ENCODE measurements at places on chromosomes 1 and 21.
A peak's percentile ranks its signal among the peaks of the same experiment; 100 is the strongest.

DNA sequence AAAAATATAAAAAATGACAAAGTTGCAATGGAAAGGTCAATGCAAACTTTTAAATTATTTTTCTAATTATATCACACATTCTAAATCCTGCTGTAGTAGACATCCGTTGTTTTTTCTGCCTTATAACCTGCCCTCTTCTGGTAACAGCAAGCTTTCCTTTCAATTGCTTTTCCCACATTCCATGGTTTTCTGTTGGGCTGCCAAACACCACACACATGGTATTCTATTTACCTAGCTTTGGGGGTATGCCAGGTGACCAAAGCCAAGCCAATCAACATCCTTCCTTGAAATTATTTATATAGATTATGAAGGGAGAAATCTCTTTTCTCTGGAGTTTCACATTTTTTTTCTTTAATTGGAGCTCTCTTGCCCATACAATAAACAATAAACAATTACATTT lies 3.4 kb upstream of the LAMC1 start:
- peak; percentile 77 for DNase-seq

- DNase-seq = no peak
Observed at GRCh38 chr1:29860056-29860455, 623.7 kb downstream of the PTPRU start.

DNA sequence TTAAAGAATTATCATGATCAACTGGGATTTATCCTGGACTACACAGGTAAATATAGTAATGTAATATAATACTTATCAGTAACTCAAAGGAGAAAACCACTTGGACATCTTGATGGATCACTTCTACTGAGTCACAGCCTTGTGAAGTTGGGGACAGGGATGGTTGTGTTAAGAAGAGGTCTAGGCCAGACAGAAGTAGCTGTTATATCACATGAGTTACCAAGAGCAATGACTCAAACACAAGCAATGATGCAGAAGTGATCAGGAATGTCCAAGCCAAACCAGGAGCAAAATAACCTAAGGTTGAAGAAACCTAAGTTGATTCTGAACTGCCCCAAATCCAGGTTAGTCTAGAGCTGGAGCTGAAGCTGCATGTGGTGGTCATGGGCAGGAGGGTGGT lies 424.5 kb upstream of the DAB1 start:
- DNase-seq = peak; percentile 59

- no peak for DNase-seq
Observed at GRCh38 chr1:43382027-43382779, 7.4 kb downstream of the MED8 start.

DNA sequence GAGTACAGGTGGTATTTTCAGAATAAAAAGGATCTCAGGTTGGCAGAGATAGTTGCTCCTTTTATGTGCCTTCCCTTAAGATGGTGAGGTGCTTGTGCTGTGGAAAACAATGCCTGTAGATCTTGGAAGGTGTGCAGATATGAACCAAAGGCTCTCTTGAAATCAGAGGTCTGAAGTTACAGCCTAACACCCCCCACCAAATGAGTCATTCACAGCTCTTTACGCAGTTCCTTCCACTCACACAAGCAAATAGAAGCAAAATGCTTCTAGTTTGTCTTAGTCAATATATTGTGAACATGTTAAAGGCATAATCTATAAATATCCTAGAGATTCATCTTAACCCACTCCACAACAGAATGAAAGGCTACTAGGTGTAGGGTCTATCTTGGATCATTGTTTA lies 128.9 kb upstream of the NR5A2 start:
- DNase-seq = no peak

DNA sequence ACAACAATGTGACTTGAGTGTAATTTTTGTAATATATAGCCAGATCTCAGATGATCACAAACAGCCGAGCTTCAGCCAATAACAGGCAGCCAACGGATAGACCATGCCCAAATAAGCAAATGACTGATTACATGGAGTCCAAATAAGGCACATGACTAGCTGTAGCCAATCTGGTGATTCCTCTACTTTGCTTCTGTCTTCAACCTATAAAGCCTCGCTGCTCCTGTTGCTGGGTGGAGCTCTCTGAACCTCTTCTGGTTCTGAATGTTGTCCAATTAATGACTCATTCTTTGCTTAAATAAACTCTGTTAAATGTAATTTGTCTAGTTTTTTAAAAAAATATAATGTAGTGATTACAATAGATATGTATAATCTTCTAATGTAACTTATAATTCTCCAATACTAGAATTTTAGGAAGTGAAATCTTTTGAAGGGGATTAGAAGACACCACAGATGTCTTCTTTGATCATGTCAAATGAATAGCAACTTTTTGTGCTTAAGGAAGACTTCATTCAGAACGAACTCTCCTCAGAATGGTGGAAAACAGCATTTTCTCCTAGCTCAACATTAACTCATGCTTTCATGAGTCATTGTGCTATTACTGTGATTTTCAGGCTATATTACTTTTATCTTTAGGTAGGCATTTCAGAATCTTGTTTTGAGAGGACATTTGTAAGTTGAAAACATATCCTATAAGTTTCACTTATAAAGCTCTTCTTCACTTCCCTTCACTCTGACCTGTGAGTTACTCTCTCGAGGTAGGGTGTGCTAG lies 857.8 kb upstream of the B3GALT2 start:
- peak; percentile 6 for DNase-seq

GRCh38 chr1:147725685-147726084 lies 34.7 kb downstream of the GJA5 start:
- no peak for DNase-seq

DNA sequence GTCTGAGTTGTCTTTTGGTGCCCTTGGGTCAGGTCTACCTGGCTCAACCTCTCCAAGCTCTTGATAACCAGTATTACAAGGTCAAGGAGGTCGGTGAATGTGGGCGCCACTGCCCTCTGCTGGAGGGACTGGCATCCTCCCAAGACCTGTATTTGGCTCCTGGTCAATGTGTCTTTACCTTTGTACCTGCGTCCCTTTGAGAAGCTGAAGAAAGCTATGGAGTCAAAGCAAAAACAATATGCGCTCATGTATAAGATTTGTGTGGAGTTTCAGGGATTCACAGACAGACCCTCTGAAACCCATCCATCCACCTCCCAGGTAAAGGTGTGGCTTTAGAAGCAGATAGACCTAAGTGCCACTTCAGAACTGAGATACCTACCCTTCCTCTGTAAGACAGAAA lies 61.8 kb upstream of the NBL1 start:
- no peak for DNase-seq

DNA sequence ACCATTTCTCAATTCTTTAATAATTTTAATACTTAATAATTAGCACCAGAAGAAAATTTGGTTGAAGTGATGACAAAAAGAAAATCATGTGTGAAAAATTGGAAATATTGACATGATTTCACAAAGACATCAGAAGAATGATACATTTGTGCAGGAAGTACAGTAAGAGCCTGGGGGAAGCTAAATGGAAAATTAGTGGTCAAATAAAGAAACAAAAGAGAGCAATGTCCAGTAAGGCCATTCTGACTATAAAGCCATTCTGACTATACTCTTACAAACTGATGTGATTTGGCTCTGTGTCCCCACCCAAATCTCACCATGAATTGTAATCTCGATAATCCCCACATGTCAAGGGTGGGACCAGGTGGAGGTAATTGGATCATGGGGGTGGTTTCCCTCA lies 48.6 kb upstream of the KCNE1 start:
- no peak for DNase-seq

- DNase-seq = no peak
Observed at GRCh38 chr1:66413838-66414175, 120.1 kb upstream of the SGIP1 start.

- DNase-seq = peak; percentile 13
Observed at GRCh38 chr1:46613661-46614603, 2.7 kb downstream of the MOB3C start.

- no peak for DNase-seq
Observed at GRCh38 chr1:119364640-119365039, 3.9 kb upstream of the HAO2 start.

GRCh38 chr1:161792740-161793139 lies 26.6 kb downstream of the ATF6 start:
- peak; percentile 78 for DNase-seq

- no peak for DNase-seq
Observed at GRCh38 chr1:153946622-153947241, at the start of gene DENND4B. Gene DENND4B (minus strand): TSS chr1:153946718. CDS start chr1:153944374, 2,344 bp downstream.

DNA sequence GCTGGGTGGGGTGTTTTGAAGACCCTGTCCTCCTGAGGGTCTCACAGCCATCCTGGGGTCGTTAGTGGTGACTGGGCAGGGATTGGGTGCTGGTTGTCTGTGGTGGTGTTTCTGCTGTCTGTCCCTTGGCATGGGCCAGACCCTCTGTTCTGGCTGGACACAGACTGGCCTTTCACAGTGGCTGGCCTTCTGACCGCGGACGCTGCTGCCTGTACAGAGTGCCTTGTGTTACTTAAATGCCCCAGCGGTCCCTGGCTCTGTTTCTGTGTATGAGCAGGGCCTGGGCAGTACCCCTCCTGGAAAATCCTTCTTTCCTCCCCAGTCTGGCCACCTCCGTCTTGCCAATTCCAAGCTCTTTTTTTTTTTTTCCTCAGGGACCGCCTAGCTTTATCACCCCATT lies 50.9 kb downstream of the SH3BGR start:
- DNase-seq = no peak

DNA sequence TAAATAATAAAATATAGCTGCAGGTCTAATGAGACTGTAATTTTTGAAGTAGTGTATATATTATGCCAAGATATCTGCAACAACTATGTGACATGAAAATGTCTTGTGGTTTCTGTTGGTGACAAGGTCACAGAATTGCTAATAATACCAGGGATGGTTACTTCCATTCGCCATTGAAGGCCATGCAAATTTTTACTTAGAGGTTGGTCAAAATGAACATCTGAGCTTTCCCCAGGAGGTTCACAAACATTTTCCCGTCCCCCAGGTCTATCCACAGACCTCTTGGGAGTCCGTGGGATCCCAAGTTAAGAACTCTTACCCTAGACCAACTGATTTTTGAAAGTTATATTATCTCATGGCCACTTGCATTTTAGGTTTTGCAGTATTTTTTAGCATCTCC lies 62.7 kb downstream of the BCL9 start:
- no peak for DNase-seq

- DNase-seq = no peak
Observed at GRCh38 chr1:66300972-66301451, 232.9 kb upstream of the SGIP1 start.

GRCh38 chr1:26853156-26853555 lies 9.8 kb upstream of the SFN start:
- DNase-seq = peak; percentile 39

DNA sequence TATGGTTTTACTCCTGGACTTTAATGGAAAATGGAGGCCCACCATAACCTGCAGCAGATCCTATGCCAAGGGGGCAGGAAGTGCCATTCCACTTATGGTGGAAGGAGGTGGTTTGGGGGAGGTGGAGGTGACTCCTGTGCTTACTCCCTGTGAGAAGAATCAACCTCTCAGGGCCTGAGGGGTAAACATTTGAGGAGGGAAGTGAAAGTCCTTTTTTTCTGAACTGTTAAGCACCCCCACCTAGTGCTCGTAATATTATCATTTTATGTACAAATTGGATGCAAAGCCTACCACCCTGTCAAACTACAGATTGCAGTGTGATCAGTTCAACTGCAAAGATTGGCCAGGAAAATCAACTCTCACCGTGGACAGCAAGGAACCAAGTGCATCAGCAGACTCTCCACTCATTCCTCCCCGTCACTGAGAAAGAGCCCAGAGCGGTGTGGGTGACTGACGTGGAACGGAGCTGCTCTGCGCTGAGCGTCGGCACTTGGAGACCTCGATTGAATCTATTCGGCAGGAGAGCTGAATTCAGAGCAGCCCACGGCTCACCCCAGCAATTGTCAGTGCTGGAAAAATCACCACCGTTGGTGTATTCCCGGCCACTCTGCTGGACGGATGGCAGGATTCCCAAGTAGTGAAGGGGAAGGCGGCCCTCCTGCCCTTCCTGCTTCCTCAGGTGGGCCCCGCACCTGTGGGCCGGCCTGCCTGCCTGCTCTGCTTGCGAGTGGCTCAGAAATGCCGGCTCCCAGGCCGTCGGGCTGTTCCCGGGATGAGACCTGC lies 46.8 kb upstream of the COX20 start:
- no peak for DNase-seq
